AG08396 (cell line): ENCODE measurements at places on chromosomes 3 and 15.

DNA sequence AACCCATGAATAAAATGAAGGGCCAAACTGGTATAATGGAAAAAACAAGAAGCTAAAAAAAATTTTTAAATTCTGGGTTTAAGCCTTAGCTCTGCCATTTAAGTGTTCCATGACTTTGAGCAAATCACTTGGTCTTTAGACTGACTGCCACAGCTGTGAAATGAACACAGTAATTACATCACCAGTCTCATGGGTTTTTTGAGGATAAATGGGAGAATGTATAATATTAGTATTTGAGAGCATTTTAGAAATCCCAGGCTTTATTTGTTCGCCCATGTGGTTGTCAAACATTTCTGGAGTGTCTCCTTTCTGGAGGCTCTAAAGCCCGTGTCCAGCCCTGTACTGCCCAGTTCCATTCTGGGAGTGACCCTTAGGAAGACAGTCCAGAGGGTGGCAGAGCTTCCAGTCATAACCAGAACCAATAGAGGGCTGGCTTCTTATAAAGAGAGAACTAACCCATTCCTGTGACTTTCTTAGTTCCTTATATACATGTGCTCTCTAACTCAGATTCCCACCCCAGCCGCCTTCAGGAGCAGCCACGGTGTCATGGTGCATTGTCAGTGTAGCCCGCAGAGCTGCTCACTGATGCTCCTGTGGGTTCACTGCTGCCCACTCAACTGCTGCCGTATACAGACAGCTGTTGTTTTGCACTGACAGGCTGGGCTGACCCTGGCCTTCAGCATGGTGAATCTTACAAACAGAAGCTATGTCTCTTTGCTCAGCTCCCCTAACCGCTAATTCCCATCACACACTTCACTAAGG, 44.7 kb downstream of the BOC start:
- no peak for DNase-seq

- no peak for DNase-seq
Measured at GRCh38 chr3:72275331-72275751, 490.4 kb upstream of the PROK2 start.

GRCh38 chr3:101943029-101943428, 93.7 kb downstream of the NFKBIZ start:
- DNase-seq, result no peak

DNA sequence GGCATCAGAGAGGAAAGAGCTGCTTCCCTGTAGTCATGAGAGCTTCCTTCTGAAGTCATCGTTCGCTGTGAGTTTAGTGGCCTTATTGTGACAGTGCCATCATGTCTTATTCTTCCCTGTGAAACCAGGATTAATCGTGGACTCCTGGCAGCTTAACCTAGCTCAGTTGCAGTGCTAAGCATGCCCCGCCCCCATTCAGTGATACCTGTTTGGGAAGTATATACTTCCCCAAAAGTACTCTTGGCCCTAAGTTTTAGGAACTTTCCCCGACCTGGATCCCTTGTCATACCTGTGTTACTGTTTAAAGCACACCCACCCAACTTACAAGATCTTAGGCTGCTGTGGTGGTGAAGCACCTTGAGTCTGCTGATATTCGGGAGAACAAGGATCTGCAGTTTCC, 32.1 kb upstream of the TIMP4 start:
- DNase-seq, result no peak

- DNase-seq, result no peak
Measured at GRCh38 chr15:90837094-90837493, 31.3 kb upstream of the FURIN start.

DNA sequence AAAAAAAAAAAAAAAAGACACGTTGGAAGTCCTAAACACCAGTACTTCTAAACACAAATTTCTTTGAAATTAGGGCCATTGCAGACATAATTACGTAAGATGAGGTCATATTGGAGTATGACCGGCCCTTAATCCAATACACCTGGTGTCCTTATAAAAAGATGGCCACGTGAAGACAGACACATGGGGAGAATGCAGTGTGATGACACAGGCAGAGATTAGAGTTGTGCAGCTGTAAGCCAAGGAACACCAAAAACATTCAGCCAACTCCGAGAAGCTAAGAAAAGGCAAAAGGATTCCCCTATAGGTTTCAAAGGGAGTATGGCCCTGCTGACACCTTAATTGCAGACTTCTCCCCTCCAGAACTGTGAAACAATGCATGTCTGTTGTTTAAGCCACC, 379.0 kb upstream of the PDZRN3 start:
- DNase-seq, result no peak

DNA sequence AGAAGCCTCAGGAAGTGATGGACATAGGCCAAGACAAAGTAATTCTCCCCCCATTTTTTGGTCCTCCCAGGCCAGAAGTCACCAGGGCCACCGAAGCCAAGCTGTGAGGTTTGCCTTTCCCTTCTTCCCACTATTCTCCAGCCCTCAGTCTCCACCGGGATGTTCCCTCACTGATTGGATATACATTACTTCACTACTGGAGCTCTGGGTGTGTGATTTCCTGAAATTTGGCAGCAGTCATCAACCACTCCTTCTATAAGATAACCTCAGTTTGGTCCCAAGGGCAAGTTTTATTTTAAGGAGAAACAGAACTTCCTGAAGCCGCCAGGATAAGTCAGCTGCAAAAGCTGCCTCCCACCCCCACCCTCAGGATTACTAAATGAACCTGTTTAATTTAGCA, 11.3 kb downstream of the SLCO2A1 start:
- no peak for DNase-seq

DNA sequence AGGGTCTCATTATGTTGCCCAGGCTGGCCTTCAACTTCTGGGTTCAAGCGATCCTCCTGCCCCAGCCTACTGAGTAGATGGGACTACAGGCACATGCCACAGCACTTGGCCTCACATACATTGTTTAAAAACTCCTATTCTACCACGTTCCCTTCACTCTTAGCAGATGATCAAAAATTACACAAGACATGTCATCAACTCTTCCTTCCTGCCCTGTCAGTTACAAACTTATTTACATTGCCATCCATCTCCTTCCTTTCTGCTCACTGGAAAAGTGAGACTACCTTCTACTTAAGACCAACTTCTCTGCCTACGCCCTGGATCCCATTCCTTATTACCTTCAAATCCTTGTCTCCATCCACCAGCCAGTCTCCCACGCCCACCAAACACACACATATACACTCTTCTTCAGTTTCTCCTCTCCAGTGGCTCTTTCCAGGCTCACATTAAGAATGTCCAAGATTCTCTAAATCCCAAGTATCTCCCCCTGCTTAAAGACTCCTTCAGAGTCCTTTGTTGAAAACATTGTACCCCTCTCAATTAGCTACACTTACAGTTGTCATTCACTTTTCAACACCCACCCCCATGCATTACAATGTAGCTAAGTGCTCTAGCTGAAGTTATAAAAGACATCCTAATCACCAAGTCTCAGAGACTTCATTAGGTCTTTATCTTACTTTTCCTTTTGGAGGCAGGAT, 4.3 kb downstream of the PEAK1 start:
- no peak for DNase-seq

DNA sequence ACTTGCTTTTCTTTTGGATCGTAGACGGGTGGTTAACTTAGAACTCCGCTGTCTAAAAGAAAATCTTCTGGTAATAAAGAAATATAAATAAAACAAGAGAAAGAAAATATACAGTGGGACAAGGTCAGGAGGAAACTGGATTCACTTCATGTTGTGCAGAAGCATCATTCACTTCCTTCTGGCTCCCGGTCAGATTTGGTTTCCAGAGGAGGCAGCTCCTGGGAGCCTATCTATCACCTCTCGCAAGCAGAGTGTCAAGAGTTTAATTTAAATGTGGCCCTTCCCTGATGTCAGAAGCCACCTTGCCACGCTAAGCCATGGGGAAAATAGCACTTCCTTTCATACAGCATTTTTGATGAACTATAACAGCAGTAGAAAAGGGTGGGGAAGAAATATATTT, 139.1 kb downstream of the NSMCE3 start:
- no peak for DNase-seq
